ENCODE measurements at places on chromosomes 6 and 20.
A peak's percentile ranks its signal among the peaks of the same experiment; 100 is the strongest.

DNA sequence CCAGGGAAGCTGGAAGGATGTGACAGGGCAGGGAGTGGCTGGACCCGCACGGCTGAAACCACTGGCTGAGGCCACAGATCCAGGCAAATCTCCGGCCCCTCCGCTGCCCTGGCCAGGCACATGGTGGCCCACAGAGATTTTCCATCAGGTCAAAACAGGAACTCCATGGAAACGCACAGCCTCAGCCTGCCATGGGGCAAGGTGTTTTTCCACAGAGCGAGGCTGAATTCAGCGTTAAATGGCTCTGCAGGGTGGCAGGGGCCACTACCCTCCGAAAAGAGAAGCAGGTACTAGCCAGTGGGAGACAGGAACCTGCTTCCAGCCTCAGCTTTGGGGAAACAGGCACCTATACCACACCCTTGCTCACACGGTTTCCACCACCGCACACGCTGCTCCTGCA is 53.1 kb downstream of the PREX1 start:
- no peak for DNase-seq

- no peak for DNase-seq
These were observed 1301.6 kb downstream of the EPHA7 start for GRCh38 chr6:92117800-92118199.

- DNase-seq, result no peak
These were observed 6.4 kb downstream of the PRRC2A start for GRCh38 chr6:31626952-31627351.

DNA sequence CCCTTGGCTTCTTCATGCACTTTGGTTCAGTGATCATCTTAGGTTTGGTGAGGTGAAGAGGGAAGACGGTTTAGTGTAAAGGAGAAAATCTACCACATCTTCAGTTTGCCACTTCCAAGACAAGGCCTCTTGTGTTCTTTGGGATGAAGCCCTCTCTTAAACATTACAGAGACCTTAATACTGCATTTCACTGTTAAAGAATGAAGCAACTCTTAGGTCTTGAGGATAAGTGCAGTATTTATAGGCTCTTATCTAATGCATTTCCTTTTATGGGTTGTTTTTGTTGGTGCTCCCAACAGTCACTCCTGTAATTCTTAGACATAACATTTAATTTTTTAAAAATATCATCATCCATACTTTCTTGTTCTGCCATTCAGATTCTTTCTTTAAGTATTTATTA is 139.9 kb upstream of the LAMP5 start:
- DNase-seq, result no peak

DNA sequence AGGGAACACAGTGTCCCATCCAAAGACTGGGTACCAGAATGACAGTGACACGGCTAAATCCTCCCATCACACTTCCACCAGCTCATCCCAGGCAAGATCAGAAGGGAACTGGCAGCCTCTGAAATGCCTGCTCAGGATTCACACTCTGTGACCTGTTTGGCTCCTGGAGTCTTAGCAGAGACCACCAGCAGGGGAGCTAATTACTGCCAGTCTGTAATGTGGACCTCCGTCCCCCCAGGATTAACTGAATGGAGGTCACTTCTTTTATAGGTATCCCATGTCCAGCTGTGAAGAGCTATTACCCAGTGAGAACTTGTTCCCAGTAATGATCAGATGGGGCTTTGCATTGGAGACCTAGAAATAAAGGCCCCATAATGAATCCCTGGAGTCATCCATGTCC is 45.2 kb downstream of the DEFB114 start:
- no peak for DNase-seq

- no peak for DNase-seq
These were observed 150.0 kb upstream of the SLC22A16 start for GRCh38 chr6:110626442-110626841.

- no peak for DNase-seq
These were observed 17.7 kb downstream of the CST8 start for GRCh38 chr20:23508449-23509229.

DNA sequence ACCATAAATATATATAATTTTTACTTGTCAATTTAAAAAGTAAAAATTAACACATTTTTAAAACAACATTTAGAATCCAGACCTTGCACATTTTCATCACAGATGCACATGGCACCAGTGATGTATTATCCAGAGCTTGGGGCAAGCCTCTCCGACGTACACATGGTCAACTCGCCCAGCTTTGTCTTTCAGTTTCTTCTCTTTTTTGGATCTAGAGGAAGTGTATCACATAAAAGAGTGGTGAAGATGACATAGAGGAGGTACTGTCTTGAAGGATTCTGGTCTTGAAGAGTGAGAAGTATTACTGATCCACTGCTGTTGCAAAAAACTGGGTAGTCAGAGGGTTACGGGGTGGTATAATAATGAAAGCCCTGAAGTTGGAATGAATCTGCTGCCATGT is 46.9 kb upstream of the TAB2 start:
- no peak for DNase-seq

GRCh38 chr20:58466729-58467571 is 48.2 kb downstream of the APCDD1L start:
- DNase-seq, result no peak

GRCh38 chr6:13917141-13917540 is 7.6 kb upstream of the RNF182 start:
- no peak for DNase-seq

- DNase-seq, result no peak
These were observed 55.2 kb downstream of the SLX4IP start for GRCh38 chr20:10490257-10490656.

DNA sequence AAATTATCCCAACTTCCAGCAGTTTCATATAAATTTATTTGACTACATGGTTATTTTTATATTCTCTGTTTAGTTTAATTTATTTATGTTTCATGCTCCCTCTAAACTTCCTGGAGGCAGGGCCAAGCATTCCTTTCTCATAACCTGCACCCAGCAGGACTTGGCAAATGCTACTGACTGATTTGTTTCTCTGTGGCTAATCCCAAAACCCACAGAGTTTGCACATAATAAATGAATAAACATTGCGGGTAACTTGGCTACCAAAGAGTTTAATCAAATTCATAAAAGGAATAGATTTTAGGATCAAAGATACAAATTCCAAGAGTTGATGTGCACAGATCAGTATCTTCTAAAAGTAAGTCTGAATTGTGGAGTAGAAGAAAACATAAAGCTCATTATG is 239.5 kb downstream of the SLC35F1 start:
- no peak for DNase-seq

GRCh38 chr6:139649732-139650131 is 275.3 kb upstream of the CITED2 start:
- no peak for DNase-seq

GRCh38 chr6:125995972-125996580 is 9.7 kb downstream of the TRMT11 start:
- DNase-seq, result peak; percentile 35

DNA sequence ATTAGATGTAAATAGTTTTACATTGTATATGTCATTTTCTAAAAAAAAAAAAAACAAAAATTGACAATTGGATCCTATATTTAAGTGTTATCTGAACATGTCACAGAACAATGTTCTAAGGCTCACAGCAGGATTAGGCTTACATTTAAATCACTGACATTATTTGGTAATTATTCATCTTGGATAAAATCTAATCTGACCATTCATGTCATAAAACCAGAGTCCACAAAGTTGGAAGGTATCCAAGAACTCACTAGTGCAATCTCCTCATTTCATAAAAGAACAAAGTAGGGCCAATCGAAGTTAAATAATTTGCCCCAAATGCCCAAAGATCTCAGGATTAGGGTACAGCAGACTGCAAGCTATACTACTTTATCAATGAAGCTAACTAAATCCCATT is 73.0 kb downstream of the PDSS2 start:
- DNase-seq, result no peak

- no peak for DNase-seq
These were observed 327.4 kb downstream of the KIF16B start for GRCh38 chr20:16245879-16246278.

DNA sequence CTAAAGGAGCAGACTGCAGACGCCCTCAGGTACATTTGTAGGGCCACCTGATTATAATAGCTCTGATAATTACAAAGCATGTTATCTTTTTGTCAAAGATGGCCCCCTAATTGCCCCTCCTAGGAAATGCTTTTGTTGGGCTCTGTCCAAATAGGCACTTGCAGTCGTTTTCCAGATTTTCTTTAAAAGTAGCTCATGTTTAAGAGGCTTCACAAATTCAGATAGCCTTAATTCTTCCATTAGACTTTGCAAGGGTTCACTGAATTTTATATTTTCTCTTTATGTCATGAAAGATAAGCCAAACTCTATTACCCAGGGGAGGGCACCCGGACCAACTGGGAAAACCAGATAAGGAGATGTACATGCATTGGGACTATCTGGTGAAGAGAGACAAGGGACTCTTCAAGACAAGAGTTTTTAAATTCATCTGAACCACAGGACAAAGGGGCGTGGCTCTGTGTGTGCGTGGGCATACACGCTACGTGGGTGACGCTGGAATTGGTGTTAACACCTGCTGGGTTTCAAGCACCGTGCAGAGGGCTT is 95.6 kb downstream of the TOX2 start:
- no peak for DNase-seq

DNA sequence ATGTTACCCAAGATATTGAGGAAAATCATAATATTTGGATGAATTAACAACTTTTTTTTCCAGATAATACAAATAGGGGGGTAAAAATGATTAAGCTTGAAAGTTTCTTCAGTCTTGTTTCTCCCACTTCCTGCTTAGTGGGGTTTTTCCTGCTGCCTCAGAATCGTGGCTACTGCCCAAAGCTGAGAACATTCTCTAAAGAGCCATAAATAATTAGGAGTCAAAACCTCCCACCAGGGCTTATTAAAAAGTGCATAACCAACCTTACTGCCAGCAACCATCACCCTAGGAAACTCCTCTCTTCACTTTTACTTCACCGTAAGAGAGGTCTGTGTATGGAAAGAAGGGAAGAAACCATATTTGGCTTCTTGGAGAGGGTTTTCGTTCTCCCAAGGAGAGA is 9.0 kb upstream of the LCA5 start:
- DNase-seq, result no peak

DNA sequence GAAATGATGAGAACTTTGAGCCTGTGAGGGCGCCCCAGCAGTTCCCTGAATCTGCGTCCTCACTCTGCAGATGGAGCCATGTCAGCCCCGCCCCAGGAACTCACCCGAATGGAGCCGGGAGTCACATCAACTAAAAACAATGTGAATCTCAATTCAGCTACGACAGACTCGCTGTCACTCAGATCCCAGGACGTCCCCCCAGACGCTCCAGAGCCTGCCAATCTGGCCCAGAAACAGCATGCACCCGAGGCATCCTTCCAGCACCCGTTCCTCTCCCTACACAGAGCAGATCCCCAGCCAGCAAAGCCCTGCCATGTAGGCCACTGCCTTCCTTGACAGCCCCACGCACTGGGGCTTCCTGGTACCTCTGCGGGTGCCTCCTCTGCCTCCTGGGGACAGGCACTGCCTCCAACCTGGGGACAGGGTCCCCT is 248.0 kb downstream of the TTLL2 start:
- no peak for DNase-seq

DNA sequence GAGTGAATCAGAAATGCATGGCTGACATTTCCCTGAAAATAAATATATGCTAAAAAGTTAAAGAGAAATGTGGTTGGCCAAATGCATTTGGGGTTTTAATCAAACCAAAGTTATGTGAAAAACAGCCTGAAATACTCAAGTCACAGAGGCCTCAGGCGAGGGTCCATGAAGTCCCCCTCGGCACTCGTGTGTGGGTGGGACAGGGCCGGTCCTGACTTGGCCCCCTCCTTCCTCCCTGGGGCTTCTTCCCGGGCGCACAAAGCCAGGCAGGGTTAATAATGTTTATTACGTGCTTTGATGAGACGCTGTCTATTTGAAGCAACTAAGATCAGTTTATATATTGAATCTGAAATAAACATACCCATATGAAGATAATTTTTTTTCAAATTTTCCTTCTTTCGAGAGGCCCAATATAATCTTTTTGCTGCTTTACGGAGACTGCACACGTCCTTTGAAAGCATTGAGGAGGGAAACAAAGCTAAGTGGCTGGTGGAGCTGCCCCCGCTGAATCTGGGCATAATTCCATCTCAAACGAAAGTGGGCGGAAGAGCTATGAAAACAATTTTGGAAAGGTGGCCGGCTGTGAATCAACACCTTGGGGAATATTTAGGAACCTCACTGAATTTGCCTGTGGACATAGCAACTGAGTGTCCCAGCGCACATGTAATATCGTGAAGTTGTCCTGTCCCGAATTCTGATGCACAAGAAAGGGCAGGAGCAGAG is 55.8 kb upstream of the SMOC2 start:
- DNase-seq, result no peak

DNA sequence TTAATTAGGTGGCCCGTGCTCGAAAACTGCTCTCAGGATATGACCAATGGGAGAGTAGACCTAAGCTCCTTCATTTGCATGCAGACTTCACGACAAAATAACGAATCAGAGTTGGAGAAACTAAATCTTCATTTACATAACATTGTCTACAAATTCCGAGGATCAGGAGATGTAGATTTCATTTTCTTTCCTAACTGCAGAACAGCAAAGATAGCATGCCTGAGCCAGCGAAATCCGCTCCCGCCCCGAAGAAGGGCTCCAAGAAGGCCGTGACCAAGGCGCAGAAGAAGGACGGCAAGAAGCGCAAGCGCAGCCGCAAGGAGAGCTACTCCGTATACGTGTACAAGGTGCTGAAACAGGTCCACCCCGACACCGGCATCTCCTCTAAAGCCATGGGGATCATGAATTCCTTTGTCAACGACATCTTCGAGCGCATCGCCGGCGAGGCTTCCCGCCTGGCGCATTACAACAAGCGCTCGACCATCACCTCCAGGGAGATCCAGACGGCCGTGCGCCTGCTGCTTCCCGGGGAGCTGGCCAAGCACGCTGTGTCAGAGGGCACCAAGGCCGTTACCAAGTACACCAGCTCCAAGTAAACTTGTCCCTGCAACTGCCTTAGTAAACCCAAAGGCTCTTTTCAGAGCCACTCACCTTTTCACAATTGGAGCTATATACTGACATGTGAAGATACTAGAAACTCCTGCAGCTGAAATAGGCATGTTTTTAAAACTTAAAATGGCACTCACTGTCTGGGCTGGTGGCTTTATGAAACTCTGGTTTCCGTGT is 96.5 kb downstream of the HFE start:
- DNase-seq, result peak; percentile 50

GRCh38 chr20:46267108-46268105 is 40.9 kb downstream of the CDH22 start:
- DNase-seq, result no peak

- no peak for DNase-seq
These were observed 400.6 kb downstream of the ESR1 start for GRCh38 chr6:152207915-152208714.

DNA sequence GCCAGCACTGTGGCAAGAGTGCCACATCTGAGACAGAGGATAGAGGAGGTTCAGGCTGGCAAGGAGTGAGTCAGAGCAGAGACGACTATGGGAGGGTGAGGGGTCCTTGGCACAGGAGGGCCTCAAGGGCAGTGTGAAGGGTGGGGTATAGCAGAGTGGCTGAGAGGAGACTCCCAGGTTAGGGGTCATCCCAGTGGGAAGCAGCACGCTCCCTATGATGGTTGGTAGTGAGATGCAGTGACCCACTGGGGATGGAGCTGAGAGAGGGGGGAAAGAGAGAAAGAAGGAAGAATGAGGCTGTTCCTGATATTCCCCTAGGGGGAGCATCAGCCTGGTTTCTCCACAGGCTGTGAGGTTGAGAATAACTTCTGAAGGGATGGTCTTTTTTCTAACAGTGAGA is 97.3 kb downstream of the INSM1 start:
- DNase-seq, result no peak

GRCh38 chr20:20000211-20000968 is 16.8 kb upstream of the NAA20 start:
- no peak for DNase-seq

Data from T-helper 1 cell (primary cell).